ENCODE measurements at places on chromosomes 7 and 10.
A peak's percentile ranks its signal among the peaks of the same experiment; 100 is the strongest.

- no peak for DNase-seq
Observed at GRCh38 chr7:74051629-74052410, 23.8 kb downstream of the ELN start.

DNA sequence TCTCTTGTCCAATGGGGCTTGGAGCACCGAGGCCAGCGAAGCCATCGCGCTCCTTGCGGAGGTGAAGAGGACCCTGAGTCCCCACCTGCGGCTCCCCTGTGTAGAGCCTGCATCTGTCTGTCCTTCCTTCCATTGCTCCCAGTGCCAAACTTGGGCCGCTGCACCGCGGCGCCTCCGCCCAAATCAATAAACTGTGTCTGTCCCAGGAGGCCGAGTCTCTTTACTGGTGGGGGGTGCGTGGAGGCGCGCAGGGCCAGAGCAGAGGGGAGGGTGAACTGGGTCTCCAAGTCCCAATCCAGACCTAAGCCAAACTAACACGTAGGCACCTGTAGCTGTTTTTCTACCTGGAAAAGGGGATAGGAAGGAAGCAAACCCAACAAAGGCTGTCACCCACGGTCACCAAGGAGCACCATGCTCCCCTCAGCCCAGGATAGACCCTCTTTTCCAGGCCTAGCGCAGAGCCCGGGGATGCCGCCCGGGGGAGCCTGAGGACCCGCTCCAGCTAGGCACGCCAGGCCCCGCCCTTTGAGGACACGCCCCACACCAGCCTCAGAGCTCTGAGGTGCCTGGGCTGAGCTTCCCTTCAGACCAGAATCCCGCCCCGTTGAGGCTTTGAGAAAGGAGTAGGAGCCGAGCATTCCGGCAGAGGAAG, 1.2 kb upstream of the CHAT start:
- DNase-seq = no peak

DNA sequence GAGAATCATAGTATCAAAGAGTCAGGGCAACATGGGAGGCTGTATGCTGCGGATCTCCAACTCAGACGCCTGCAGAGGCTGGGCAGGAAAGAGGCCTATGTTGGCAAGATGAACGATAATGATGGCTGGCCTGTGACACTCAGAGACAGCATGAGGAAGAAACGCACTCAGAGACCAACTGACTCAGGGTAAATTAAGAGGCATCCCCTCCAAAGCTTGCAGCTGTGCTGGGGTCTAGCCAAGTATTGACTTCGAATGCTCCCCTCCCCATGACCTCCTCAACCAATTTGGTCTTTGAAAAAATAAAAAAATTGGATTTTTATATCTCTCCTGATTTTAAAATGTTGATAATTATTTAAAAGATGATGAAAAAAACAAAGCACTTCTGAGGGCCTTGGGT, 718.9 kb downstream of the GRID1 start:
- DNase-seq = no peak

- DNase-seq = no peak
Observed at GRCh38 chr10:126094537-126094936, 198.2 kb downstream of the FANK1 start.

- DNase-seq = peak; percentile 32
Observed at GRCh38 chr10:100341953-100342626, 4.9 kb upstream of the SCD start.

GRCh38 chr10:25811052-25811685, 122.9 kb upstream of the MYO3A start:
- no peak for DNase-seq

GRCh38 chr10:54667136-54667535, 133.9 kb downstream of the PCDH15 start:
- DNase-seq = no peak

DNA sequence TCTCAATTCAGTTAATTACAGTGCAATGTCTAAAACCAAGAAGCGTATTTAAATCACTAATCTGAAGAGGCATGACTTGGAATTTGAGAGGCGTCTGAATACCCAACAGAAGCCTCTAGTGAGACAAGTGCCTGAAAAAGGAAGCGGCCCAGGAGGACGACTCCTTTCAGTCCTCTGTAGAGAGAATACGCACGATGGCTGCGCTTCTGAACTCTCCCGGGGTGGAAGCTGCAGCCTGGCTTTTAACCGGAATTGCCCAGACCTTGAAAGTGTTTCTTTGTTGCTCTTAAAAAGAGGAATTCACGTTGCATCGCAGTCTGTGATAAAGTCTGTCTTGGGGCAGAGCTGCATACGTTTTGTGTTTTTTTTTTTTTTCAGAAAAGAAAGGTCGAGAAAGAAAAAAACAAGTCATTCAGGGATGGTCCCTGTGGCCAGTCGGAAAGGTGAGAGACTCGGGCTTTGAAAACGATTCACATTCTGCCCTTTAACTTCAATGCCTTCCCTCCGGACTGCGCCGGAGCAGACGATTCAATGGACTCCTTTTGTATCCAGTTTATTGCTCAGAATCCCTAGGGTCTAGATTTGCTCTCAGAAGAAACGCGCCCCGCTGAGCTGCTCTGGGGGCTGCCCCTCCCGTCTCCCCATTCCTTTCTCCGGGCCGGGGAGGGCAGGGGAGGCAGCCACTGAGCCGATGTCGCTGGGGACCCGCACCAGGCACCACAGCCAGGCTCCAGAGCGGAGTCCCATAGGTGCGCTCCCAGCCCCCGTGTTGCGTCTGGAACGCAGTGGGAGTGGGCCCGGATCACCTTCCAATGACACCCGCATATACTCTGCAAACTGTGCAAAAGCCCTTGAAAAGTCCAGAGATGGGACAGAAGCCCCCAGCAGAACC, 994 bp upstream of the PTF1A start:
- no peak for DNase-seq

DNA sequence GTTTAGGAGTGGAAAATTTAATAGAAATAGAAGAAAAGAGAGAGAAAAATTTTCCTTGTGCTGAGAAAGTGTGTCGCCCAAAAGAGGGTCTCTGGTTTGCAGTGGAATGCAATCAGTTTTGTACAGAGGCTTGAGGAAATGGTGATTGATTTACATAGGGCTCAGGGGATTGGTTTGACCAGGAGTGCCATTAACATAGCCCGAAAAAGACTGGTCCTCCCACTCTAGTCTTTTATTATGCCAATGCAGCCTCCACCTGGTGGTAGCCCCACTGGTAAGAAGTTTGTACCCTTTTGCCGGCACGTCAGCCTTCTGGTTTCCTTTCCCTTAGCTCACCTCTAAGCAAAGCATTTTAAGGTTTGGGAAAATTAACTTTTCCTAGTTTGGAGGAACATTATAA, 885.3 kb downstream of the XPNPEP1 start:
- no peak for DNase-seq

DNA sequence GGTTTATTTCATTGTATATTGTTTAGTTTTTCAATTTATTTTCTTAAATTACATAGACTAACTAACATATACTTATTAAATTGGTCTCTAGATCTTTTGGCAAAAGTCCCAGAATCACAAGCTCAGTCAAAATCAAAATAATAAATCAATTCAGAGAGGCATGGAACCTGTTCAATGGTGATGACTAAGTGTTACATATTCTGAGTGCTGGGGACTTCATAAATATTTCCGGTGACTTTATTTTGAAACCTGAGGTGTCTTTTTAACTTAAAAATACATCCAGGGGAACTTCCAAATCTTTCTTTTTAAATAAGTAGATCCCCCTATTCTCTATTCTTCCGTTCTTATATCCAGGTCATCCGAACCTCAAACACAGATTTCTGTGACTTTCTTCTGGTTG, 89.6 kb upstream of the ZNF804B start:
- DNase-seq = no peak

- no peak for DNase-seq
Observed at GRCh38 chr7:129343099-129343700, 91.0 kb upstream of the STRIP2 start.

DNA sequence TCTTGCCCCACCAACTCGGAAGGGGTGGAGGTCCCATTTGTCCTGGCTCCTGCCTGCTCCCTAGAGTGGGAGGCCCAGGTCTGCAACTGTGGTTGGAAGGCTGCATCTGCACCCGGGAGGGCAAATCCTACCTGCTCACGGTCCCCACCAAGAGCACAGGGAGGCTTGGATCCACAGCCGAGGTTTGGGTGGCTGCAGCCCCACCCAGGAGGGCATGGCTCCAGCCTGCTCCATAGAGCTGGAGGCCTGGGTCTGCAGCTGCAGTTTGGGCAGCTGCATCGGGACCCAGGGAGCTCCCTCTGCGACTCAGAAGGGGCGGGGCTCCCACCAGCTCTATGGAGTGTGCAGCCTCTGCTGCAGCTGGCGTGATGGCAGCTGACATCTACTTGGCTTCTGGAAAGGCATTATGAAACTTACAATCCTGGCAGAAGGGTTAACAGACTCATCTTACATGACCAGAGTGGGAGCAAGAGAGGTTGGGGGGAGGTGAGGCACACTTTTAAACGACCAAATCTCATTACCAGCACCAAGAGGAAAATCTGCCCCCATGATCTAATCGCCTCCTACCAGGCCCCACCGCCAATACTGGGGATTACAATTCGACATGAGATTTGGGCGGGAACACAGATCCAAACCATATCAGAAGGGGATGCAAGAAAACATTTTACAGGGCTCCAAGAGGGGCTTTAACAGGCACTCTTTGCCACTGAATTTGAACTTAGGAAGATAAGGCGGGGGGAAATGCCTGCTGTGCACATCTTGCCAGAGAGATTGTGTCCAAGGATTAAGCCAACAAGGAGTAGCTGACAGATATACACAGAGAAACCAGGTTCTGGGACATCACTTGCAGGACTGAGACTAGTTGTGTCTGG, 8.2 kb upstream of the BLVRA start:
- DNase-seq = no peak

DNA sequence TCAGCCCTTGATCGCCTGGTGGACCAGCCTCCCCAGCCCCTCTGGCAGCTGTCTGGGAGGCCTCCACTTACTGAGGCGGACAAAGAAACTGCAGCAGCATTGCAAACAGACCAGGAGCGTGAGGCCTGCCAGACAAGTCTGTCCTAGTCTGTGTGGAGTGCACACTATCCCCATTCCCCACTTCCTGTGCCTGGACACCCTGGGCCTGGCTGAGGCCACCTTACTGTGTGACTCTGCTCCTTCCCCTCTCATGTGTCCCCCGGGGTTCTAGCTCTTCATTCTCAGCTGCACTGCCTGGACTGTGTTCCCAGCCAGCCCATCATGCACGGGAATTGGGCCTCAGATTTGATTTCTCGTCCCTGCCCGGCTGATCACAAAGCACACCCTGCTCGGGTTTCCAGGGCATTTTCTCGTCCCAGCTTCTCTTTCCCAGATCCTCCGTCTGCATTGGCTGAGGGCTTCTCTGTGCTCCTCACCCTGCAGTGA, 16.7 kb upstream of the C10orf90 start:
- DNase-seq = no peak

GRCh38 chr7:5797716-5798115, 16.3 kb upstream of the RNF216 start:
- DNase-seq = no peak

GRCh38 chr7:77702513-77702912, 6.3 kb downstream of the RSBN1L start:
- DNase-seq = no peak

- DNase-seq = peak; percentile 35
Observed at GRCh38 chr7:150937848-150938561, 40.1 kb downstream of the KCNH2 start.

- no peak for DNase-seq
Observed at GRCh38 chr10:89392974-89393373, 551 bp downstream of the IFIT1 start.

- DNase-seq = no peak
Observed at GRCh38 chr7:73740771-73741170, 2.2 kb upstream of the ABHD11 start.

DNA sequence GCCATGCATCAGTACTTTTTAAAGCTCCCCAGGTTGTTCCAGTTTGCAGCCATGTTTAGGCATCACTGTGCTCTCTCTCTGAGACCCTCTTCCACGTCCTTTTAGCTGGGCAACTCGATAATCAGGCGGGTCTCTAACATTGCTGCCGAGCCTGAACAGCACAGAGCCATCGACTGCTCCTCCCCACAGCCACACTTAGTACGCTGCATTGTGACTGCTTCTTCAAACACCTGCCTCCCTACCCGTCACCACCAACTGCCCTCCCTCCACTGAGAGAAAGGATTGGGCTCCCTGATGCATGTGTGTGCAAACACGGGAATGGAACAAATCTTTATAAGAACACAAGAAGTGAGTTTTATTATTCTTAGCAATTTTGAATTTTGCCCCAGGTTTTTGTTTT, 11.4 kb upstream of the TACR2 start:
- no peak for DNase-seq

GRCh38 chr7:144869082-144869481, 33.2 kb upstream of the TPK1 start:
- no peak for DNase-seq

- no peak for DNase-seq
Observed at GRCh38 chr7:101450064-101450463, 87.4 kb downstream of the COL26A1 start.

DNA sequence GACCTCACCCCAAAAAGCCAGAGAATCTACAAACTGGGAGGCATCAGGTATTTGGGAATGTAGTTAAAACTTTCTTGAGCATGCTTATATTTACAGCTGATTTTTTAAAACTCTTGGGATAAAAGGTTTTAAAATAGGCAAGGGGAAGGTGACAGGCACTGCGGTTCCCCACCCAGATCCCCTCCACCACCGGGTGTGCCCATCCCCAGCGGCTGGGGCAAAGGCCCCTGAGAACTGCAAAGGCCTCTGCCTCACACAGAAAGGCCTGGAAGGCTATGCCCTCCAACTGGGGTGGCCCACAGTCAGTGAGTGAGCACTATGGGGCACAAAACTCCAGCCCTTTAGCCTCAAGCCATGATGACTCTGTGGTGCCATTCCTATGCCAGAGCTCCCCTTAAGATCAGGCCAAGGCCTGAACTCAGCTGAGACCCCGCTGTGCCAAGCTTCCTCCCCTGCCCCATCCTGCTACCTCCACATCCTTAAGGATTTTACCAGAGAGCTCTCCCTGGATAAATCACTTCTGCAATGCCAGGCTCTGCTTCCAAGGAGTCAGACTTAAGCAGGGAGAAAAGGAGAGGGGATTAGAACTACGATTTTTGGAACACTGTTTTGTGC, 299.1 kb downstream of the GRID1 start:
- DNase-seq = no peak

DNA sequence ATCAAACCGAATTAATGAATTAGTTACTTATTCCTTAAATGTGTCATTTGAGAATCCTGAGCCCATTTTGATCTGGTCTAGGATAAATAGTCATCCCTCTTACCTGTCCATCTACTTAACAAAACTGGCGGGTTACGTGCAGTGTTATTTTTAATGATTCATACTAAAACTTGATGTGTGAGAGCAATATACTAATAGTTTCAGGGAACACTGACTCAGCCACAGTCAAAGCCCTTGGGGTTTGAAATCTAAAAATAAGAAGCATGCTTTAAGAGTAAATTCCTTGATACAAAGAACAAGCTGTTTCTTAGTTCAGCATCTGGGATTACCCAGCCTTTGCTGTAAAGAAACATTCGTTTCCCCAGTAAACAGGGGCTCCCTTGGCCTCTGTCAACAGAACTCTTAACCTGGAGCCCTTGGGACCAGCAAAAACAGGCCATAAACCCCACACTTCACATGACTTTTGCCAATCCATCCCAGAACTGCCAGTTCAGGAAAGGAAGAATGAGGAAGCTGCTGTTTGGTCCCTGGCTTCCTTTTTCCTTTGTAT, 370.6 kb upstream of the IGFBP3 start:
- no peak for DNase-seq
